ENCODE measurements at places on chromosomes 16 and 17. TPM values are rescaled to one million over a fixed set of nuclear protein-coding genes. Genes with fewer than 3 reads are reported as not detected.

DNA sequence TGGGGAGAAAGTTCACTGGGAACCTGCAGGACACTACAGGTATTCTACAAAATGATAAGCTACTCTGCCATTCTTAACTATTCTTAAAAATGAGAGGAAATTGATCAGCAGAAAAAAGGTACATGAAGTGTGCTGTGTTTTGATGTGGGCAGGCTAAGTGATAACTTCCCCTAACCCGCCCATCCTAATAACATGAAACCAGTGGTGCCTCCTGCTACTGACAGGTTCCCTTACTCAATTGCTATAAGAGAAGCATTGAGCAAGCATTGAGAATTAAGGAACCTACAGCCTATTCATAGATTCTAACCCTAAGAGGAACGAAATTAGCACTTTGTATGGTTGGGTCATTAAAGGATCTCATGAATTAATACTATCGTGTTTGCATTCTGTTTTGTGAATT lies 18.9 kb downstream of the XYLT1 start:
- DNase-seq = no peak

DNA sequence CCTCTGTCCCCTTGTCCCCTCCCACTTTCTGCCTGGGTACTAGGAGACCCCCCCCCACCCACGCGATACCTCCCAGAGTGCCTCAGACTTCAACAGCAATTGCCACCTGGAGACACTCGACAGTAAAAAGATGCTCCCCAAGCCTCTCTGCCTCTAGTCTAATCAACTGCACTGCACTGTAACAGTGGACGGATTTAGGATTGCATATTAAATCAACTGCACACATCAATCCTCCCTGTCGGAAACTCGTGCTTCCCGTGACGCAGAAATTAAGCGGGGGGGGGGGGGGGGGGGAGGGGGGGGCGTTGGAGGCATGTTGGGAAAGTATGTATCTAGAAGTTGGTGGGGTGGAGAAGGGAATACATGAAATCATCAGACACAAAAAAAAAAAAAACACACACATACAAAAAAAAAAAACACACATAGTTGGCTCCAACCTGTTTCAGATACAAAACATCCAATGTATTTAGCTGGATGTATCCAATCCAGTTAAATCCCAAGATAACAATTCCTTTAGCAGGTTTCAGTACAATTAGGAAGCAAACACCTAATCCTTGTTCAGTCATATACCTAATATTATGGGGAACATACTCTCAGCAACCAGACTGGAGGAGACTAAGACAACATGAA lies 29.7 kb downstream of the FAM222B start:
- DNase-seq = no peak

- no peak for DNase-seq
Observed at GRCh38 chr16:12658506-12658905, 145.2 kb downstream of the CPPED1 start.

GRCh38 chr16:81376880-81377279 lies 62.1 kb downstream of the GAN start:
- no peak for DNase-seq

DNA sequence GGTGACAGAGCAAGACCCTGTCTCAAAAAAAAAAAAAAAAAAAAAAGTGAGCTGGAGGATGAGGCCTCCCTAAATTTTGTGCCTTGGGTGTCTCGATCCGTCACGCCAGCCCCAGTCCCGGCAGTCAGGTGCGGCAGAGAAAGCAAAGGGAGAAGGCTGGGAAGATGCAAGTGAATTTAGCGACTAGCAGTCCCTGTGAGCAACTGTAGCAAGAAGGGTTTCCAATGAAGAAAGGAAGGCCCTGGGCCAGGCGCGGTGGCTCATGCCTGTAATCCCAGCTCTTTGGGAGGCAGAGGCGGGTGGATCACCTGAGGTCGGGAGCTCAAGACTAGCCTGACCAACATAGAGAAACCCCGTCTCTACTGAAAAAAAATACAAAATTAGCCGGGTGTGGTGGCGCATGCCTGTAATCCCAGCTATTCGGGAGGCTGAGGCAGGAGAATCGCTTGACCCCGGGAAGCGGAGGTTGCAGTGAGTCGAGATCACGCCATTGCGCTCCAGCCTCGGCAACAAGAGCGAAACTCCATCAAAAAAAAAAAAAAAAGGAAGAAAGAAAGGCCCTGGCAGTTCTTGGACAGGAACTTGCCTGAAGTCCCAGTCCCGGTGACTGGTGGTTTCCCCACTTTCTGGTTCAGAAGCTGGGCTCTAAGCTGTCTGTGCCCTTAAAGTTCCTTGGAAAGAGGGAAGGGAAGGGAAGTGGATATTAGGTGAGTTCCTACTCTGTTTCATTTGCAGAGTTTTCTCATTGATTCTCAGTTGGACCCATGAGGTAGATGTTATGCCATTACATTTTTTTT lies 1.8 kb upstream of the QPRT start:
- no peak for DNase-seq

GRCh38 chr17:66300956-66301355 lies 1.5 kb upstream of the PRKCA start:
- DNase-seq = no peak

DNA sequence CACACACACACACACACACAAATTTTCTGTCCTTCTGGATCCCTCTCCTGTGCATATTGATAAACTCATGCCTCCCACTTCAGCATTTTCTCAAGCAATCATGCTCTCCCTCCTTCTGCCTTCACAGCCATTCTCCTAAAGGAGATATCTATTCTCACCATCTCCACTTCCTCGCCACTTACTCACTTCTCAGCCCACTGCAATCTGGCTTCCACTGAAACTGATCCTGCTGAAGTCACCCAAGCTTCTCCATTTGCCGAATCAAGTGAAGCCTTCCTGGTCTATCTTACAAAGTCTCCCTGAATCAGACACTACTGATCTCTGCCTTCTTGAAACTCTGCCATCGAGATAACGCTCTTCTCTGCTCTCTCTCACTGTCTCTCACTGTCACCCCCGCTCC lies 54.0 kb upstream of the GNAO1 start:
- no peak for DNase-seq

DNA sequence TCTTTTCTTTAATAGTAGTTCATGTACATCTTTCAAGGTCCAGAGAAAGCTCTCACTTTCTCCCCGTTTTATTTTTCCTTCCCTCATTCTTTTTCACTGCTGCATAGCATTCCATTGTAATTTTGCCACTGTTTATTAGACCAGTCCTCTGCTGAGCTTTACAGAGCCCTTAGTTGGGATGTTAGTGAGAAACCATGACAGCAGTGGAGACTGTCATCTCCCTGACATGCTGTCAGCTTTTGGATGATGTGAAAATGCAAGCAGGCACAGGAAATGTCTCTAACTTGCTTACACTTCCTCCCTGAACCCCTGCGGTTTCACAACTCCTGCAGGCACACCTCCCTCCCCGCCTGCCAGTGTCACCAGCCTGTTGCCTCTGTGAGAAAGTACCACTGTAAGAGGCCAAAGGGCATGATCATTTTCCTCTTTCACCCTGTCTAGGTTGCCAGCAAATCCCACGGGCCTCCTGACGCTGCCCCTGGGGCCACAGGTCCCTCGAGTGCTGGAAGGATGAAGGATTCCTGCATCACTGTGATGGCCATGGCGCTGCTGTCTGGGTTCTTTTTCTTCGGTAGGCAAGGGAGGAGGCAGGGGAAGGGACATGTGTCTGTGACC lies at the start of gene ITGAL:
Gene ITGAL, plus strand, starts transcription at position 415 of the 615 bp plus-strand sequence. Its CDS starts 96 bp downstream, at position 511.
- DNase-seq = peak; percentile 77

GRCh38 chr17:8830141-8830540 lies 31.0 kb upstream of the MFSD6L start:
- no peak for DNase-seq

GRCh38 chr17:27535975-27536374 lies 79.7 kb downstream of the KSR1 start:
- no peak for DNase-seq

DNA sequence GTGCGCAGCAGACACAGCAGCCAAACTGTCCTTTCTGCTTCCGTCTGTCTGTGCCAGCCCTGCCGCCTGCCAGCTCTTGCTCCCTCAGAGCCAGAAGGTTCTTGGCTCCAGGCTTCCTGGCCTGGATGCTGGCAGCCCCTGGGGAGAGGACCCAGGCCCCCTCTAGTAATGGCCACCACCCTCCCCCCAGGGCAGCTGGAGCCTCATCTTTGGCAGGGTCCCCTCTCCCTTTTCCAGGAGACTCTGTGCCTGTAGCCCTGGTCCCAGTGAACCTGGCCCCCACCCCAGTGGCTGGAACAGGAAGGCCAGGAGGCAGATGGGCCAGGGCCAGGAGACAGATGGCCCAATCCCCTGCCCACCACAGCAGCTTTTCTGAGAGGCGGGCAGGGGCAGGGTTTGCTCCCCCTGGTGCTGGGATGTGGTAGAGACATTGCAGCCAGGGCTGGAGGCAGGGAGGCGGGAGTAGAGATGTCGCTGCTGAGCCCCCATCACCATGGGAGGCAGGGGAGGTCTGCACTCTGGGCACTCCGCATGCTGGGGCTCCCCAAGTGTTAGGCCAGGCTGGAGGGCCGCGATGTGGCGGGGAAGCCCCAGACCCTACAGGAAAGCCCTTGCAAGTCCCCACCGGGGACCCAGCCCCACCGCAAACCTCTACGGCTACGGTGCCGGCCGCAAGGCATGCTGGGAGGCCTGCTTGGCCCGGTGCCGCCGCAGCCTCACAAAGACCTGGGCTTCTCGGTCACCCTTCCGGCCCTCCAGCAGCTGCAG lies 16.7 kb downstream of the UNC13D start:
- peak; percentile 79 for DNase-seq

- no peak for DNase-seq
Observed at GRCh38 chr16:61891460-61891859, 144.8 kb downstream of the CDH8 start.

- no peak for DNase-seq
Observed at GRCh38 chr16:85092309-85092708, 20.0 kb downstream of the CIBAR2 start.

- no peak for DNase-seq
Observed at GRCh38 chr16:29649588-29650494, 13.2 kb upstream of the SPN start.

GRCh38 chr17:54969658-54970572 lies 1.4 kb downstream of the STXBP4 start:
- DNase-seq = no peak

- DNase-seq = no peak
Observed at GRCh38 chr16:5581908-5582307, 484.3 kb upstream of the EEF2KMT start.

- no peak for DNase-seq
Observed at GRCh38 chr16:56903866-56904265, 28.1 kb upstream of the HERPUD1 start.

- no peak for DNase-seq
Observed at GRCh38 chr17:48546924-48547807, 2.3 kb upstream of the HOXB2 start.

GRCh38 chr17:40958086-40958953 lies 8.4 kb downstream of the KRT39 start:
- DNase-seq = no peak

DNA sequence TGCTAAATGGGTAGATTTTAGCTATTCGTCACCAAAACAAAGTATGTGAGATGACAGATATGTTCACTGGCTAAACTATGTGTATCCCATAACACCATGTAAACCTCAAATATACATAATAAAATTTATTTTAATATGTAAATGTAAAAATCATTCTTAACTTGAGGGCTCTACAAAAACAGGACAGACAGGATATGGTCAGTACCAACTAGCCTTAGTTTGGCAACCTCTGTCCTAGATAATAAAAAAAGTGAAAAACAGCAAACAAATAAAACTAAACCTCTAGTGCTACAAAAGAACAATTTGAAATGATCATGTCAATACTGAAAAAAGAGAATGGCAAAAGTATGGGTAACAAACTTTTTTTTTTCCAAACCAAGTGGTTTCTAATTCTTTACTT lies 33.8 kb downstream of the NCOR1 start:
- DNase-seq = no peak

DNA sequence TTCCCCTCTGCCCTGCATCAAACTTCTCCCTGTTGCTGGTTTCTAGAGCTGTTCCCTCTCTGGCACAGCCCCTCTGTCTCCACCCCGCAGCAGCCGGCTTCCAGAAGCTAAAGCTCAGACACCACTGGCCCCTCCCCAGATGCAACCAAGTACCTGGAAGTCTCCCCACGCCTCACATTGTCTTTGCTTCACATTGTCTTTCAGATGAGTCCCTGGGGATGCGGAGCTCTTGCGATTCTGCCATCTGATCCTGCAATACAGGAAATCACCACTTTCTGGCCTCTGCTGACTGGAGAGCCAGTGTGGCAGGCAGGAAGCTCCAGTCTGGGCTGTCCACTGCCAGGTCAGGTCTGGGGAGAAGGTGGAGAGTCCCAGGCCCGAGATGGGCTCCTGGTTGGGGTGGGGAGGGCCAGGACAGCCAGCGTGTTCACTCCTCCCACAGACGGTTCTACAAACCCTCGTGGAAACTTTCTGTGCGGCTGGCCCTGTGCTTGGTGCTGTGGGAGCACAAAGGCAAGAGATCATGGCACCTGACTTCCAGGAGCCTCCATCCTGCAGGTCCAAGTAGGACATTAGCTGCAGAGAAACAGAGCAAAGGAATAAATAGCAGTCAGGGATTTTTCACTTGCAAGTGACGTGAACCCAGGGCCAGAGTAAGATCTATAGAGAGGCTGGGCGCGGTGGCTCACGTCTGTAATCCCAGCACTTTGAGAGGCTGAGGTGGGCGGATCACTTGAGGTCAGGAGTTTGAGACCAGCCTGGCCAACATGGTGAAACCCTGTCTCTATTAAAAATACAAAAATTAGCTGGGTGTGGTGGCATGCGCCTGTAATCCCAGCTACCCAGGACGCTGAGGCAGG lies 47.9 kb upstream of the MAP3K14 start:
- no peak for DNase-seq

DNA sequence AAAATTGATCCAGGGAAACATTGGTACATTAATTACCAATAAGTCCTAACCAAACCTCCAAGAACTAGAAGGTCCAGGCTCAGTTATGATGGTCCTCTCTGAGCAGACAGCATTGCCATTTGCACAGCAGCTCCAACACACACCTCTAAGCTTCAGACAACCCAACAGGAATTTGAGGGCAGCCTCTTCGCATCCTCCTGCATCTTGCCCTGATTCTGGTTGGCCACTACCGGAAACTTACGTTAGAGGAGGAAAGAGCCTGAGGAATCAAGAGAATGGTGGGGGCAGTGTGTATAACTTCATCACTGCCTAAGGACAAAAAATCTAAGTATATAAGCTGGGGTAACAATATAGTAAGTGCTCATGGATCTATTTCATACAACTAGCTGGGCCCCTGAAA lies 15.7 kb downstream of the FAM117A start:
- peak; percentile 72 for DNase-seq

PIMREG gene
- total RNA-seq = 1.4 TPM

SULT1A4 gene
- 2.7 TPM for total RNA-seq

HELZ gene
- total RNA-seq = 355 TPM

SDR42E1 gene
- total RNA-seq = 6.3 TPM

DBNDD1 gene
- 0.20 TPM for total RNA-seq

ABCC6 gene
- total RNA-seq = 0.25 TPM

IGF2BP1 gene
- total RNA-seq = not detected

MT1M gene
- not detected for total RNA-seq

COX6A2 gene
- total RNA-seq = not detected

CD7 gene
- total RNA-seq = 522 TPM

SLFN13 gene
- 85.9 TPM for total RNA-seq

ZP2 gene
- total RNA-seq = not detected

G6PC1 gene
- not detected for total RNA-seq

SLC47A1 gene
- 0.29 TPM for total RNA-seq

HIGD1B gene
- not detected for total RNA-seq

CCL13 gene
- not detected for total RNA-seq

CA7 gene
- not detected for total RNA-seq

HSD17B1 gene
- total RNA-seq = 1.6 TPM

Data from natural killer cell (primary cell).